Activated T-helper 1 cell treated with anti-CD3 and anti-CD28 coated beads, Interleukin-2, amount 50 U/mL, for 16 hours (primary cell): ENCODE measurements at places on chromosomes 7 and 10.

DNA sequence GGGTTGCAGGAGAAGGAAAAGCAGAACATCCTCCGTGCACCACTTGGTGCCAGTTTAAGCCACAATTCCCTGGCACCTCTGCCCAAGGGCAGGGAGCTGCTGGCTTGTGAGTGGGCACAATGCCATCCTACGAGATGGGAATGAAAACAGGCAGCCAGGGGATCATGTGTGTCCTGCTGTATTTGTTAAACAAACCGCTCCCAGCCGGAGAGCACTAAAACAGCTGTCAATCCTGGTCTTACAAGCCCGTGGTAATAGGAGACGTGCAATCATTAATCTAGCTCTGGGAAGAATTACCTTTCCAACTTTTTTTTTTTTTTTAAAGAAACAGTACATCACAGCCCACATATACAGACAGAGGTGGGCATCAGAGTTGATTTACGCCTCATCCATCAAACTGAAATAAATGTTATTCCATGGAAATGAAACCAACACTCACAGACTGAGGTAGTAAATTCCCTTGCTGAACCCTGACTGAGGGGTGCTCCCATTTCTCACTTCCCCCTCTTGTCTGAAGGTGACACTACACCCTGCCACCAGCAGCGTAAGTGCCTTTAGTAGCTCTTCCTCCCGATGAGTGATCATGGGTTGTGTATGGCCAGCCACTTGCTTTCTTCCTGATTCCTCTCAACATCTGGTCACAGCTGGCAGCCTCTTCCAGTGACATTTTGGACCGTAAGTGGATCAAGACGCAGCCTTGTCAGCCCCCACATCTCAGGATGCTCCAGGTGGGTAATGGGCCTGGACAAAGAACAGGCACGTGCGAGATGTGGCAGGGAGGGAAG is 143.8 kb downstream of the TEX36 start:
- no peak for DNase-seq

DNA sequence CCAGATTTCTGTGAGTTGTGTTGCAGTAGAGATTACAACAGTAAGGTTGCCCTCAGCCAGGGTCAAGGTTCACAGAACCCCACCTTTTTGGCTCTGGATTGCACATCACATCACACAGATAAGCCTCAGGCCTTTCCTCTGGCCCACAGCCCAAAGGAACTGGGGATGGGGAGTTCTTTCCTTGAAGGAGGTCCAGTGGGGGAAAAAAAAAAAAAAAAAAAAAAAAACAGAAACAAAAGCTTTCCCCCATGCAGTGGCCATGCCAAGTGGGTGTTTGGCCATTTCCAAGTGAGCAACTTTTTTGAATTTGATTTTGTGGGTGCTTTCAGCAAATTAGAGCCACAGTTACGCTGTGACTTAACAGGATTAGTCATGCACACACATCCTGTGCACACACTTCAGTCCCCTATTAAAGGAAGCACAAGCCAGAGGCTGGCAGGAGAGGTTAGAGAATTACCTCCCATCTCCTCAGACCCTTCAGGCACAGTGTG is 79.3 kb upstream of the NANOS1 start:
- DNase-seq: no peak

- no peak for DNase-seq
Measured at GRCh38 chr10:1715821-1716220, 21.5 kb downstream of the ADARB2 start.

DNA sequence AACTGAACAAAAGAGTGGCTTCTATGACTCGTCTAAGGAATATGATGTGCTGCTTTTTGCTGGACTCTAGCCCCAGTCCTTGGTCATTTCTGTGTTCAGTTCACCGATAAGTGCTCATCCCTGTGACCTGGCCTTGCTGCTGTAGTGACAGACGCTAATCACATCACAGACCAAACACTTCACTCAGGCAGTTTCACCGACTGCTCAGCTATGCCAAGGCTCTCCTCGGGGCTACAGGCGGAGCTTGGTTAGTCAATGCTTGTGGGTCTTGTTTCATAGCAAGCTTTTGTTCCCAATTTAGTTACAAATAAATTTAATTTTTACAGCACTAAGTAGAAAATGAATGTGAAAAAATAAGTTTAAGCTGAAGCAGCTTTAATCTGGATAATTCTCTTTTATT is 190.8 kb upstream of the PRKCQ start:
- no peak for DNase-seq

GRCh38 chr7:151393031-151393977 is 16.5 kb downstream of the WDR86 start:
- no peak for DNase-seq

GRCh38 chr10:11898372-11899066 is 75.4 kb downstream of the PROSER2 start:
- no peak for DNase-seq

DNA sequence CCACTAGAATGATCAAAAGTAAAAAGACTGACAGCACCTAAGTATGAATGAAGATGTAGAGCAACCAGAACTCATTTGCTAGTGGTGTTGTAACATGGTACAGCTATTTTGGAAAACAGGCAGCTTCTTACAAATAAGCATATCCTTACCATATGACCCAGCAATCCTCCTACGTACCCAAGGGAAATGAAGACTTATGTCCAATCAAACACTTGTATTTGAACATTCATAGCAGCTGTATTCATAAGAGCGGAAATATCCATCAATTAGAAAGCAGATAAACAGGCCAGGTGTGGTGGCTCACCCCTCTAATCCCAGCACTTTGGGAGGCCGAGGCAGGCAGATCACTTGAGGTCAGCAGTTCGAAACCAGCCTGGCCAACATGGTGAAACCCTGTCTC is 53.0 kb downstream of the KLRG2 start:
- DNase-seq: no peak

GRCh38 chr7:42236976-42237810 is at the start of gene GLI3:
GLI3 (minus strand) TSS chr7:42237209; CDS start chr7:42223253, 13,956 bp downstream.
- DNase-seq: no peak

- DNase-seq: no peak
Measured at GRCh38 chr7:32104766-32105165, 34.6 kb upstream of the PDE1C start.

- no peak for DNase-seq
Measured at GRCh38 chr10:73232887-73233286, 14.2 kb downstream of the DNAJC9 start.

GRCh38 chr10:60718886-60719285 is 59.4 kb upstream of the CDK1 start:
- no peak for DNase-seq
